Cortex of kidney (tissue), 1 donor: ENCODE measurements at places on chromosomes 16 and 17.

DNA sequence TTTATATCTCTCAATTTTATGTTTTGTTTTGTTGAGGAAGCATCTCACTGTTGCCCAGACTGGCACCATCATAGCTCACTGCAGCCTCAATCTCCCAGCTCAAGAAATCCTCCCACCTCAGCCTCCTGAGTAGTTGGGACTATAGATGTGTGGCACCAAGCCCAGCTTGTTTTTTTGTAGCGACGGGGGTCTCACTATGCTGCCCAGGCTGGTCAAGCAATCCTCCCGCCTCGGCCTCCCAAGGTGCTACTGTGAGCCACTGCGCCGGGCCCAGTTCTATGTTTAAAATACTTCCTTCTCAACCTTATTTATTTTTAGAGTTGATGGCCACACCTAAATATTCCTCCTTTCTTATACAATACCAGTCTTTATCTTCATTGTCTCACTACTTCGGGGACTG lies 1.9 kb upstream of the NFE2L1 start:
- no peak for DNase-seq

- DNase-seq, result no peak
These were observed 4.6 kb downstream of the SLC12A4 start for GRCh38 chr16:67963662-67964321.

- no peak for DNase-seq
These were observed 1.4 kb upstream of the NDRG4 start for GRCh38 chr16:58498341-58499091.

- DNase-seq, result no peak
These were observed 177.1 kb downstream of the SNX29 start for GRCh38 chr16:12153662-12154061.
